ENCODE measurements at places on chromosomes 6 and 20.

- no peak for DNase-seq
Measured at GRCh38 chr20:52837378-52837777, 134.8 kb upstream of the TSHZ2 start.

- no peak for DNase-seq
Measured at GRCh38 chr6:108850669-108851465, 2.6 kb downstream of the ARMC2 start.

DNA sequence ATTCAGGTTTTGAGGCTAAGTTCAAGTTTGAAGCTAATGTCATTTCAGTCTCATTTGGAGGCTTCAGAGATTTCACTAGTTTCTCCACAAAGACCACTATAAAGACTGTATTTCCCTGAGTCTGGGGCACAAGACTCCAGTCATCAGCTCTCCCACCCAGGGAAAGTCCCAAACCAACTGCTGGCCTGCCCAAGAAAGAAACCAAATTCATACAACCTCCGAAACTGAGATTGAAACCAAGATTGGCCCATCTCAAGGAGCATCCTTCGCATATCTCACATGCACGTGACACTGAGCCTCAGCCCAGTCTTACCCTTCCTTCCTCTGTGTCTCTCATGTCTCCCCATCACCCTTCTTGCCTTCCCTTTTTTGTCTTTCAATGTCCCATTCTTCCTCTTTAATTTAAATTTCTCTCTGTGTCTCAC lies 3.5 kb upstream of the LTA start:
- no peak for DNase-seq

DNA sequence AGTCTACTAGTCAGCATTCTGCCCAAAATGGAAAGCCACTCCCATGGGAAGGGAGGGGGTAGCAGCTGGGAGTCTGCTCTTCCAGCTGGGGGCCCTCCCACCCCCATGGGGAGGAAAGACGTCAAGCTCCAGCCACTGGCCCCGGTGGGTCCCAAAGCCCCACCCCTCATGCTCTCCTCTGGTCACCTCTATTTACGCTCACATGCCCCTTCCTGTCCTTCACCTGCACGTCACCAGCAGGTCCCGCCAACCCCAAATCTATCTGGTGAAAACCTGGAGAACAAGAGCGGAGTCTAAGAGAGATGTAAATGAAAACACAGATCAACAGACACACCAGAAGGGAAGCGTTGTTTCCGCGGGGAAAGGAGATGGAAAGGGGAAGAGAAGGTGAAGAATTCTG lies 30.0 kb upstream of the ZBP1 start:
- no peak for DNase-seq

DNA sequence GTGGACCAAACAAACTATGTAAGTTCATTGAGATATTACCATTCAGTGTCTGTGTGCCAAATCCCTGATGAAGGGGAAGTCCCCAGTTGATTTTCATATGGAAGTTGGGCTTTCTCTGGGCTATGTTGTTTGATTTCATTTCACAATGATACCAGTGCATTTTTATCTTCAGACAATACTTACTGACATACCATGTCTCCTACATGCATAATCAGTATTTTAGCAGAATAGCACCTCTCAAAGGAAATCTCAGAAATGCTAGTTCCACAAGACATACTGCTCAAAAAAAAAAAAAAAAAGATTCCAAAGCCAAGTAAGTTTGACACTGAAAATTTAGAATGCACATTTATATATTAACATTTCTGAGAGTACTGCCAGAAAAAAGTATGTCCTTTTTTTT lies 168.8 kb upstream of the RNF217 start:
- DNase-seq: no peak

GRCh38 chr6:131819572-131820124 lies 11.8 kb downstream of the ENPP1 start:
- no peak for DNase-seq

- no peak for DNase-seq
Measured at GRCh38 chr6:126657561-126658175, 317.8 kb downstream of the CENPW start.

- DNase-seq: no peak
Measured at GRCh38 chr20:23459461-23460150, 6.9 kb upstream of the CST11 start.

GRCh38 chr6:37314487-37315156 lies 39.2 kb upstream of the RNF8 start:
- no peak for DNase-seq

DNA sequence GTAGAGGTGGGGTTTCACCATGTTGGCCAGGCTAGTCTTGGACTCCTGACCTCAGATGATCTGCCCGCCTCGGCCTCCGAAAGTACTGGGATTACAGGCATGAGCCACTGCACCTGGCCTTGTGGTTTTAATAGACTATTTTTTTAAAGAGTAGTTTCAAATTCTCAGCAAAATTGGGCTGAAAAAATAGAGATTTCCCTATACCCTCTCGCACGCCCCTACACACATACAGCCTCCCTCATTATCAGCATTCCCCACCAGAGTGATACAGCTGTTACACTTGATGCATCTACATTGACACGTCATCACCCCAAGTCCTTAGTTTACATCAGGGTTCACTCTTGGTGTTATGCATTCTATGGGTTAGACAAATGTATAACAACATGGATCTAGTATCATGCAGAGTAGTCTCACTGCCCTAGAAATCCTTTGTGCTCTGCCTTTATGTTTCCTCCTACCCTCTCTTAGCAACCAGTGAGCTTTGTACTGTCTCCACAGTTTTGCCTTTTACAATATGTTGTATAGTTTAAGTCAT lies 103.6 kb downstream of the CDYL start:
- no peak for DNase-seq

DNA sequence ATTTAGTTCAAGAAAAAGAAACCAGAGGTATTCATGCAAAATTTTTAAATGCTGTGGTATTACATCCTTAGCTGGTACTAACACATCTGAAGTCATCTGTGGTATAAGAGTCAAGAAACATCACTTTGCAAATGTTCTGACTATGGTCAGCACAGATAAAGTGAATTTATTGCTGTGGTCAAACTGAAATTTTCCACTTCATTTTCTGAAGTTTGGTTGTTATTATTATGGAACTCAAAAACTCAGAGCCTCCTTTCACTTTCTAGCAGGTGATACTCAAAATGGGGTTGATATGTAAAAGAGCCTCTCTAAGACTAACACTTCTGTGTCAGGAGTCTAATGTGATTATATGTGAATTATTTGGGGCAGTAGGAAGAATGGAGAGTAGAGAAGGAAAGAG lies 257.8 kb downstream of the RNGTT start:
- DNase-seq: no peak

GRCh38 chr20:61662968-61663331 lies 402.7 kb downstream of the TAF4 start:
- no peak for DNase-seq

- DNase-seq: no peak
Measured at GRCh38 chr6:52053038-52053695, 34.2 kb downstream of the PKHD1 start.

DNA sequence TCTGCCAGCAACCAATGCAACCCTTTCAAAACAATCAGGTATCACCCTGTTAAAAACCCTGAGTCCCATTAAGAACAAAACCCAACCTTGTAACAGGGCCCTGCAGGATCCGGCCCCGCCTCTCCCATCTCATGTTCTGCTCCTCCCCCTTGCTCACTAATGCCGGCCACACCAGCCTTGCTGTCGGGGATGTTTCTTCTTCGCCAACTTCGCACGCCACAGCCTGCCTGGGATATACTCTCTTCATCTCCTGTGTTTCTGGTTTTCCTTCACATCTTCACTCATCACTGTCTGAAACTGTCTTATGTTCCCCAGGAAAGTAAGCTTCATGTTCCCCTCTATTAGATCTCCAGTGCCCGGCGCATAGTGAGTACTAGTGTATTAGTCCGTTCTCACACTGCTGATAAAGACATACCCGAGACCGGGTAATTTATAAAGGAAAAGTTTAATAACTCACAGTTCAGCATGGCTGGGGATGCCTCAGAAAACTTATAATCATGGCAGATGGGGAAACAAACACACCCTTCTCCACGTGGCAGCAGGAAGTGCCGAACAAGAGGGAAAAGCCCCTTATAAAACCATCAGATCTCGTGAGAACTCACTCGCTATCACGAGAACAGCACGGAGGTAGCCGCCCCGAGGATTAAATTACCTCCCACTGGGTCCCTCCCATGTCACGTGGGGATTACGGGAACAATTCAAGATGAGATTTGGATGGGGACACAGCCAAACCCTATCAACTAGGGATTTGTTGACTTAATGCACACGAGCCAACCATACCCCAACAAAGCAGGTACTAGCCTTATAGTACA lies 5.1 kb downstream of the TP53RK start:
- no peak for DNase-seq

DNA sequence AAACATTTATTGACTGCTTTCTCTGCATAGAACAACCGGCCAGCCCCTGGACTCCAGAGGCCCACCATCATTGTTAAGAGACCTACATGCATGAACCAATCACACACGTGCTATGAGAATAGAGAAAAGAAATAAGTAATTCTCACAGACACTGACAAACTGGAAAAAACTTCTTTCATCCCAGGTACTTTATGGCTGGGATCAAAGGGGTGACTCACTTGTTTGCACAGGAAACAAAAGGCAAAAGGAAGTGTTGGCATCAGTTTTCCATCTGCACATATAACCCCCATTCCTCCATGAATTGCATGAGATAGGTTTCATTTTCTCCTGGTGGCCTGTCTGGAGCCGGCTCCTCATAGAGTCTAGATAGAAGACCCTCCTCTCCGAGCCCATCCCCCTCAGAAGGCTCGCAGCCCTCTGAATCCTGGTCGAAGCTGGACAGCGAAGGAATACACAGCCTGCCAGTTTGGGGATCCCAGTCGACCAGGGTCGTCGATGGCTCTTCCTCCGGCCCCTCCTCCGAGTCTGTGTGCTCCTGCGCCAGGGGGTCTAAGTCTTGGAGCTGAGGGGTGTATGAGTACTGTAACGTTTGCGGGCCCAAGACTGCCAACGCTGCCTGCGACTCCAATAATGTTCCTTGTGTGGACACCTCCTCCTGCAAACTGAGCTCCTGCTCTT lies 43.3 kb downstream of the IL20RA start:
- DNase-seq: no peak

DNA sequence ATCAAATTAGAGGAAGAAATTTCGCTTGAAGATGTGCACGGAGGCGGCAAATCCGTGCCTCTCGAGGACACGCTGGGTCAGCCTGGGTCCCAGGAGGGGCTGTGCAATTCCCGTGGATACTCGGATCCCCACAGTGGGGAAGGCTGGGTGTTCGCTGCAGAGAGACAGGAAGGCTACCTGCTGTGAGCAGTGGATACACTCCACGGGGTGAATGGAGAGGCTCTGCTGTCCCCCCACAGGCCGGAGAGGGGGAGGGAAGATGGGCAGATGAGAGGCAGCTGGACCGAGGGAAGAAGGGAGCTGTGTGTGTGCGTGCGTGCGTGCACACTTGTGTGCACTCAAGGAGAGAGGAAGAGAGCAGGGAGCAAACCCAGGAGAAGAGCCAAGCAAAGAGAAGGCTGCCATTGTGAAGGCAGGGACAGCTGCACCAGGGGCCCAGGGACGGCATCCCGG lies 57.3 kb downstream of the SULF2 start:
- no peak for DNase-seq

GRCh38 chr6:147479857-147480256 lies 28.6 kb upstream of the SAMD5 start:
- no peak for DNase-seq

GRCh38 chr20:58586565-58587093 lies 64.5 kb upstream of the STX16 start:
- DNase-seq: no peak

DNA sequence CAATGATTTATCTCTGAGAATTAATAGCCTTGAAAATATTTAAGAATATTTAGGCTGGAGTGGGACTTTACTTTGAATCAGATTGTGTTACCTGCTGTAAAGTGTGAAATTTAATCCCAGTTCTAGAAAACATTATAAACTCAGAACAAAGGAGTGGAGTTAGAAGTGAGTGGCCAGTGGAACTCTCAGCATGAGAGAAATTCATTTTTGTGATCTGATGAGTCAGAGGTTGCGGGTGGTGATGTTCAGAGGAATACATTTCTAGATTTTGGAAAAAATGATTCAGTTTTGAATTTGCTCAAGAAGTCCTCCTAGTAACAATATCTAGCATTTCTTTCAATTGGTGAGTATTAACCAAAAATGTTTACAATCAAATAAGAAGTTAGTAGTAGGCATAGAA lies 167.5 kb downstream of the ZFAND3 start:
- no peak for DNase-seq

Measured in 8988T (cell line).